HL-60 (cell line): ENCODE measurements at places on chromosomes 13 and 19.
A peak's percentile ranks its signal among the peaks of the same experiment; 100 is the strongest.

- no peak for DNase-seq
Measured at GRCh38 chr13:29103065-29103800, 283.1 kb downstream of the MTUS2 start.

DNA sequence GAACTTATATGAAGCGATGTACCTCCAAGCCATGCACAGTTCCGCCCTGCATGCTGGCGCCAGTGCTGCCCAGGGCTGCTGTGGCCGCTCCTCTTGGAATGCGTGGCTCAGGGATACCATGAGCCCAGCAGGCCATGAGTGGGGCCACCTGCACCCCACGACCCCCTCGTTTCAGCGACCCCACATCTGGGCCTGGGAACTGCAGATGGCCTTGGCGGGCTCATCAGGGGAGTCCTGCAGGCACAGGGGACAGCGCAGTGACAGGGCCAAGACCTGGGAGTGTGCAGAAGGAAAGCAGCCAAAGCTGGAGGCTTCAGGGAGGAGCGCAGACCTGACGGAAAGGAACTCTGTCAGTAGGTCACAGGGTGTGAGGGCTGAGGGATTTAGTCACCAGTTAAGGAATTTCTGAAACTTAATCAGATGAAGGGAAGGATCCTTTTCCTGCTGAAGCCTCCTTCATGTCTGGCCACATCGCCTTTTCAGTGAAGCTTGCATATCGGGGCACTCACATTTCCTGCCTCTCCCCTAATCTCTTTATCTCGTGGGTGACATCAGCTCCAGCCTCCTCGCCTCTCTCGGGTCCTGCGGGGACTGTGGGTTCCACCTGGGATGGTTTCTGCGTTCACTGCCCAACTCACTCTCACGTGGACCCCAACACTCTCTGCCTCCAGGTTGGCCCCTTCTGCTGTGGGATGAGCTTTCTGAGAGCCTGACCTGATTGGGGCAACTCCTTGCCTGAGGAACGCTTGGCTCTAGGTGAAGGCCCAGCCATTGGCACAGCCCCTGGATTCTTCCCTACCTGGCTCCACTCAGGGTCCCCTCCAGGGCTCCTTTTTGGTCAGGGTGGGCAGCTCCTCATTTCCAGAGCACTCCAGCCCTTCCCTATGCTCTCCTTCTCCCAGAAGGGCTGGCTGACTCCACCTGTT is 123.5 kb downstream of the CRYL1 start:
- no peak for DNase-seq

DNA sequence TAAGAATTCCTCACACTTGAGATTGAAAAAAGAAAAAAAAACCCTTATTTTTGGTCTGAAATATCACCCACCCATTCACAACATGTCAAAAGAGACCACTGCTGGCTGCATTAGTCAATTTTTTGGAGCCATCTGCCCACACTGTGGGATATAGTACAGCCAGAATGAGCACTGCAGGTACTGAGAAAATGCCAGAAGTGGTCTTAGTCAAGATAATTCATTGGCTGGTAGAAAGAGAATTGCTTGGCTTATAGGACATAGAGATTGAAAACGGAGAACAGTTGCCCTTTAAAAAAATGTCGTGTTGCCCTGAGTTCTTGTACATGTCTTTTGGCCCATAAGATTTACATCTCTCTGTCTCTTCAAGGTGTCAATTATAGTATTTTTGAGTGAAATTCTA is 1899.5 kb downstream of the OLFM4 start:
- DNase-seq: no peak

GRCh38 chr13:66139701-66140100 is 1090.4 kb downstream of the PCDH9 start:
- no peak for DNase-seq

- no peak for DNase-seq
Measured at GRCh38 chr19:12804051-12804450, 2.2 kb downstream of the THSD8 start.

- DNase-seq: no peak
Measured at GRCh38 chr13:21074546-21074945, 13.2 kb upstream of the LATS2 start.

- no peak for DNase-seq
Measured at GRCh38 chr13:35856721-35857364, 274.3 kb downstream of the DCLK1 start.

DNA sequence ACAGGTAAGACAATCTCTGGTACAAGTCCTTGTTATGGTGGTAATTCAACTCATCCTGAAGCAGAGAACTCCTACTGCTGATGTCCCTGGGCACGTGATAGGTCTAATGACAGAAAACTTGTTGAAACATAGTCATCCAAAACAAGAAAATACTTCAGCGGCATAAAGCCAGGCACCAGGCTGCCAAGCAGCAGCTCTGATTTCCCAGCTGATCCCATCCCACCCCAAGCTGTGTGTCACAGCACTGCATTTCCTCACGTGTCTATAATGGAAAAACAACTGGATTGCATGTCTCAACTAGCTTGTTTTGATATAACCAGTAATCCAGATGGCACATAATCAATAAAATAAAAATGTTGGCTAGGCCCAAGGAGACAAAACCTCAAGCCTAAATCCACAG is 64.8 kb downstream of the MIPEP start:
- DNase-seq: no peak

DNA sequence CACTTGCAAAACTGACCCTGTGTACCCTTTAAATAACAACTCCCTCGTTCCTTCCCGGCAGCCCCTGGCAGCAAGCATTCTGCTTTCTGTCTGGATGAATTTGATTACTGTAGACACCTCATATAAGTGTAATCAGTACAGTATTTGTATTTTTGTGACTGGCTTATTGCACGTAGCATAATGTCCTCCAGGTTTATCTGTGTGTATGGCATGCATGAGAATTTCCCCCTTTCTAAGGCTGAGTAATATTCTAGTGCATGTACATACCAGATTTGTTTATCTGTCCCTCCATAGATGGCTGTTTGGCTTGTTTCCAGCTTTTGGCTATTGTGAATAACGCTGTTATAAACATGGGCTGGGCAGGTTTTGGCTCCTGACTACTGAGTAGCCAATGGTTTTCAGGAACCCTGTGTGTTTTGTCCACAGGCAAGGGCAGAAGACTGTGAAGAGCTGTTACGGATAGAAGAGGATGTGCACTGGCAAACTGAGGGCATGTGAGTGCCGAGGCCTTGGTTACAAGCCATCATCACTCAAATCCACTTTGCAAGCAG is 98.0 kb downstream of the ESD start:
- DNase-seq: no peak

GRCh38 chr19:45592366-45592765 is 7.8 kb upstream of the OPA3 start:
- no peak for DNase-seq

DNA sequence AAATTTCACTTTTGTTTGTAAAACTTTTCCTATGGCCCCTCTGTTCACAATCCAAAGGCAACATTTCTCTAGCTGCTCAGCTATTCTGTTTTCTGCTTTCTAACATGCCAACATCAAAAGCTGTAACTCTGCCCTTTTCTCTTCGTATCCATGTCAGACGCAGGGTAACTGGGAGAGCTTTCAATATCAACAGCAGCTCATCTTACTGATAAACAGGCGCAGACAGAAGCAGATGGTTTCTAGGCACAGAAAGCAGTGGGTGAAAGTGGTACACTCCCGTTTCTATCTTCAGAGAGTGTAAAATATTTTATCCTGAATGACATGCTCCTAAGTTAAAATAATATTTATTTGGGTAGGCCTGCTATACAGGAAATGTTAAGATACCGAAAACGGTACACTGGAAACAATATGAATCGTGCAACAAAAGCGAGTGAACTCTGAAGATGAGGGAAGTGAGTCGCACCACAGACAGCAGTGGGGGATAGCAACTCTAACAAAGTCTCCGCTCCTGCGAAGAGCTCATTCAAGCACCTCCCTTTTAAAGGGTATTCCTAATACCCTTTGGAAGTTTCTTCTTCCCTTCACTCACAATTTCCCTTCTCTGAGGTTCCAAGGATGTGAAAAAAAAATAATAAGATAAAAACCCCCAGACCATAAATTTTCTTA is 798.3 kb downstream of the GPC5 start:
- no peak for DNase-seq

DNA sequence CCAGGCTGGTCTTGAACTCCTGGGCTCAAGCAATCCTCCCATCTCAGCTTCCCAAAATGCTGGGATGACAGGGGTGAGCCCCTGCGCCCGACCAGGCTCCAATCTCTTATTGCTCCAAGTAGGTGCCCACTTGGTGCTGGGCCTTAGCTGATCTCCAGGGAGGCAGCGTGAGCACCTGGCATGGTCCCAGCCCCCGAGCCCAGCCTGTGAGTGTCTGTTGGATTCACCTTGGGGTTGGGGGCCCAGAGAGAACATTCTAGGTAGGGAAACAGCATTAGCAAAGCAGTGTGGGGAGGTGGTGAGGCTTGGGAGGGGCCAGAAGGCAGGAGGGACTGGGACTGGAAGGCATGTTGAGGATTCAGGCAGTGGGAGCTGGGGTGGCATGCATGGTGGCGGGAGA is 45.5 kb downstream of the DNM2 start:
- no peak for DNase-seq

DNA sequence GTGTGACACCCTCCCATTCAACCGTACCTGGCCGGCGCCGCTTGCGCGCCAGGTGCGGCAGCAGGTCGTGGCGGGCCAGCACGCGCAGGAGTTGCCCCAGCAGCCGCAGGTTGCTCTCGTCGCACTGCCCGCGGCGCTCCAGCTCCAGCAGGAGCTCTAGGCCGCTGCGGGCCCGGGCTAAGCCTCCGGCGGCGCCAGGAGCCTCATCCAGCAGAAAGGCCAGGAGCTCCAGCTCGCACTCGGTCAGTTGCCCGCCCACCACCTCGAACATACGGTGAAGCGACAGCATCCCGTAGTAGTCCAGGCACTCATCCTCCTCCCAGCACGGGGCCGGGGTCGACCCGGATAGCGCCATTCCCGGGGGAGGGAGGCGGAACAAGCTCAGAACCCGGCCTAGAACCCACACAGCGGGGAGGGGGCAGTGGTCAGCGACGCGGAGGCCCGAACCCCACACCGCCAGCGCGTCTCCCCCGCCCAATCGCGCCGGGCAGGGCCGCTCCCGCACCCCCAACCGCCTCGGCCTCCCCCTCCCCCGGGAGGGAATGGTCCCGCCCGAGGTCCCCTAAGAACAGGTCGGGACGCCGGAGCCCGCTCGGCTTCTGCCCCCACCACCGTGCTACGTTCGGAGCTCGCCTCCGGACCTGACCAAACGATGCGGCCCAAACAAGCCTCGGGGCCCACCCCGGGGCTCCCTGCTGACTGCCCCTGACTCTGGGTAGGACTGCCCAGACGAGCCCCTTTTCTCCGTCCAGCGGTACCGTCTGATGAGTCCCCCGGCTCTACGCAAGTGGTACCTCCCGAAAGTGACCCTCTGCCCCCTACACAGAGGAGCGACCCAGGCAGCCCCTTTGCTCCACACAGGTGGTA is 591 bp downstream of the DEDD2 start:
- DNase-seq: no peak

DNA sequence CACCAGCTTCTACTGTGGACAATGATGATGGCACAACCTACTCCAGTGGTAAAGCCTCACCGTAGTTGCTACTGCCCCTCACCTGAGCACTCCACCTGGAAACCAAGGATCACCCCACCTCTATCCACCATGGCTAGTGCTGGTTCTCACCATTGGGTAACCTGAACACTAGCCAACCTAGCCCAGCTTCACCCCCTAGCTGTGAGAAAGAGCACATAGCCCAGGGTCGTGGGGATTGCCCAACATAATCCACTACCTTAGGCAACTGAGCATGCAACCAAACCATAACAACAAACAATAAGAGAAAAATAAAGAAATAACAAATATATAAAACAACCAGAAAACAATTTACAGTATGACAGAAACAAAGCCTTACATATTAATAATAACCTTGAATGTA is 560.1 kb downstream of the DIAPH3 start:
- DNase-seq: no peak

DNA sequence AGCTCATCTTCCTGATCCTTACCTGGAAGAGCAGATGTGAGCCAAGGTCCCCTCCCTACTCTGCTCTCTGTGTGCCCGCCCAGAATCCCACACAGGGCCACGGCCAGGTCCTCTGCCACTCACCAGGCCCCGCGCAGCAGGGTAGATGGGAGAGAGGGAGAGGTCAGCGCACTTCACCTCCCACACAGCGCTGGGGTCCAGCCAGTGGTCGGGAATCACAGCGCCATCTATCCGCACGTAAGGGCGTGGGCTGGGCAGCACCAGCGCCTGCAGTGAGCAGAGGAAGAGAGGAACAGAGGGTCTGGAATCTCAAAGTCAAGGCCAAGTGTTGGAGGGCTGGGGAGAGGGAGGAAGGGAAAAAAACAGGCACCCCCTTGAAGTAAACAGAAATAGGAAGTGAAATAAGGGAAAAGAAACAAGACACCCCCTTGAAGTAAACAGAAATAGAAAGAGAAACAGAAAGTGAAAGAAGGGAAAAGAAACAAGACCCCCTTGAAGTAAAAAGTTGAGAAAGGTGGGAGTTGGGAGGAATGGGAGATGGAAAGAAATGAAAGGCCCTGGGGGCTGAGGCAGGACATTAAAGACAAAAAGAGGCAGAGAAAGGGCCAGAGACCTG is 7.0 kb upstream of the PLA2G4C start:
- DNase-seq: no peak

DNA sequence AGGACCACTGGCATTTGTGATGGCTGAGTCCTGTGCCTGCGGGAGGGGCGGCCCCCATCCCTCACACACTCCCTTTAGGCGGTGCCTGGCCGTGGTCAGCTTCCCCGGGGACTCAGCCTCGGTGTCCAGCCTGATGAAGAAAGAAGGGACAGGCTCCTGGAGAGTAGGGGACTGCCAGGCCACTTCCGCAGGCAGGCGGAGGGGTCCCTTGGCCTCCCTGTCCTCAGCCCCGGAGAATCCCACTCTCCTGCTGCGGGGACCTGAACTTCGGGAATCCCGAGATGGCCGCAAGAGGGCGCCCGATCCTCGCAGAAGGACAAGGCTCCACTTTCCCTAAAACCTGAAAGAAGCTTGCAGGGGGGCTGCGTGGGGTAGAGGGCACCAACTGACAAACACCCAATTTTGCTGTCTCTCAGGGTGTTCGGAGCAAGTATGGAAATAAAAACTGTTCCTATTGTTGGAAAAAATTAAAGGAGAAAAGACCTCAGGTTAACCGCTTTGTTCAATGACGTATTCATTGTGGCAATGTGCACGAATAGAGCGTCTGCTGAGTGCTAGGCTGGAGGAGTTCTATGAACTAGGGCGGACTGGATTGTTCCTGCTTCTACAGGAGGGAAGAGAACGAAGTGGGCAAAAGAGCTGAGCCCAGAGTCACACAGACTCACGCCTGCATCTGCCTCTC is 297.3 kb downstream of the ZNF536 start:
- peak; percentile 19 for DNase-seq

DNA sequence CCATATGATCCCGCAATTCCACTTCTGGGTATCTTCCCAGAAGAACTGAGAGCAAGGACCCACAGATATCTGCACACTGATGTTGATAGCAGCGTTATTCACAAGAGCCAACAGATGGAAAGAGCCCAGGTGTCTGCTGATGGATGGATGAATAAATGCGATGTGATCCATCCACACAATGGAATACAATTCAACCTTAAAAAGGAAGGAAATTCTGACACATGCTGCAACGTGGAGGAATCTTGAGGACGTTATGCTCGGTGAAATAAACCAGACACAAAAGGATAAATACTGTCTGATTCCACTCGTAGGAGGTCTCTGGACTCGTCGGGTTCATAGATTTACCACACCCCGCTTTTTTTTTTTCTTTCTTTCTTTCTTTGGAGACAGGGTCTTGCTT is 21.8 kb downstream of the ARHGEF18 start:
- DNase-seq: no peak

GRCh38 chr19:49555600-49556411 is 24.6 kb downstream of the NOSIP start:
- no peak for DNase-seq

GRCh38 chr19:48933382-48933932 is at the start of gene DHDH:
TSS of gene DHDH (plus strand) at chr19:48933699. CDS start at chr19:48933722, 23 bp downstream.
- DNase-seq: peak; percentile 64
